NCI-H2227 treated with DMSO at 0.1 percent for 48 hours (cell line): ENCODE measurements at places on chromosomes 1 and 21.

- DNase-seq, result no peak
These were observed 126.0 kb downstream of the AK5 start for GRCh38 chr1:77407738-77408375.

DNA sequence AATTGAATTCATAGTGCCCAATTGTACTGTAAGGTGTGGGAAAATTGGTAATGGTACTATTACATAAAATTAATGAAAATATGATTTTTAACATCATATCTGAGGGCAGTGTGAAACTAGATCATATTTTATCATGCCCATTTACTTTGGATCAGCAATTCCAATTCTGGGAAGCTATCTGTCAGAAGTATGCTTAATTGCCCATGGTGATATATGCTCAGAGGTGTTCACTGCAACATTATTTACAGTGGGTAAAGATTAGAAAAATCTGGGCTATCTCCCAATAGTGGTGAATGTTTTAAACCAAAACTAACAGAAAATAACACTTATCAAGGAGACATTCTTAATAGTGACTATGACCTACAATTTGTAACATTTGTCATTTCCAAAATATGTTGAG is 1260.0 kb downstream of the BRINP3 start:
- DNase-seq, result no peak

- no peak for DNase-seq
These were observed 87.1 kb downstream of the ENAH start for GRCh38 chr1:225565847-225566246.

DNA sequence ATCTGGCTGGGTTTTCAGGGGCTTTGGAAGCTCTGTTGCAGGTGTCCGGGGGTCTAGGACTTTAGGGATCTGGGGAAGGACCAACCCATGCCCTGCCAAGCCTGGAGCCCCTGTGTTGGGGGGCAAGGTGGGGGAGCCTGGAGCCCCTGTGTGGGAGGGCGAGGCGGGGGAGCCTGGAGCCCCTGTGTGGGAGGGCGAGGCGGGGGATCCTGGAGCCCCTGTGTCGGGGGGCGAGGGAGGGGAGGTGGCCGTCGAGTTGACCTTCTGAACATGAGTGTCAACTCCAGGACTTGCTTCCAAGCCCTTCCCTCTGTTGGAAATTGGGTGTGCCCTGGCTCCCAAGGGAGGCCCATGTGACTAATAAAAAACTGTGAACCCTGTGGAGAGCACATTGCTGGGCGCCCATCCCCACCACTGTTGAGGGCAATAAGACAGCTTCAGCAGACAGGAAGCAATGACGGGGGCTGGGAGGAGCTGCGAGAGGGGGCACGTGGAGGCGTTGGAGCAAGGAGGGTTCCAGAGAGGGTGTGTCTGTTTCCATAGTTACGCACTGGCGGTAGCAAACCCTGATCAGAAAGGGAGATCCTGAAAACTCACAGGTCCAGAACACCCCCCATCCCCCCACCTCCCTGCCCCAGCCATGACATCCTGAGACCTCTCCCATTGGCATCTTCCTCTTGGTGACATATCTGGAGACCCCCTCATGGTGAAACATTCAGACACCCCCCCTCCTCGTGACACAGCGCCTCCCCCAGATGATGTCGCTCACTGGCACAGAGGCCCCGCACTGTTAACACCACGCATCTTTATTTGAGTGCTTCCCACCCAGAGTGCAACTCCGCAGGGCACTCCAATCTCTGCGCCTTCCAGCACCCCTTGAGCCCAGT is 8.4 kb downstream of the MYBPH start:
- DNase-seq, result no peak

GRCh38 chr1:161192476-161193465 is 6.1 kb downstream of the ADAMTS4 start:
- peak; percentile 69 for DNase-seq

DNA sequence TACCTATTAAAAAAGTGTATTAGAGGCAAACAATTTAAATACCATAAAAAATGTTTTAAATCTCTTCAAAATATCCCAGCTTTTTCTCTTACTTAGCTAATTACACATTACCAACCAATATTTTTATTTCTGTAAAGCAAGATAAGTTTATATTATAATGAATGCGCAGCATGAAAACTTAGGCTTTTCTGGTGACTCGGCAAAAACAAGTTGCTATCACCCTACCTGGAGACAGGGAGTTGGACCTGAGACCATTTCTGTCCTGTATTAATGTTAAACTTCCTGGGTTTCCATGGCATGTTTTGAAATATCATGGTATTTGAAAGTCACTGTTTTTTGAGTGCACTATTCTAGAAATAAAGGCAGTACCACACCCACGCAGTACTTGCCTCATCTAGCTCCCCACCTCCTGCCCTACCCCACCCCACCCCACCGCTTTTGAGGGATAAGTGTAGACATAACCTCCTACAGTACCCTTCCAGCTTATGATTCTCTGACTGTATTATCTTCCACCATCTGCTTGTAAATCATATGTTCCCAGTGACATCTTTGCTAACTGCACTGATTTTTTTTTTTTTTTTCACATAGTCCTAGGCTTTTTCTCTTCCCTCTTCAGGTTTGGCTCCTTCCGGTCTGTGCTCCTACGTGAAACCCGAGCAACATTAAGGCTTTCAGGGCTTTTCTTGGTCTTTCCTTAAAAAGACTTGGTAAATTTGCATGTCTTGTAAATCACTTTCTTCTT is 77.5 kb downstream of the PHTF1 start:
- DNase-seq, result no peak

DNA sequence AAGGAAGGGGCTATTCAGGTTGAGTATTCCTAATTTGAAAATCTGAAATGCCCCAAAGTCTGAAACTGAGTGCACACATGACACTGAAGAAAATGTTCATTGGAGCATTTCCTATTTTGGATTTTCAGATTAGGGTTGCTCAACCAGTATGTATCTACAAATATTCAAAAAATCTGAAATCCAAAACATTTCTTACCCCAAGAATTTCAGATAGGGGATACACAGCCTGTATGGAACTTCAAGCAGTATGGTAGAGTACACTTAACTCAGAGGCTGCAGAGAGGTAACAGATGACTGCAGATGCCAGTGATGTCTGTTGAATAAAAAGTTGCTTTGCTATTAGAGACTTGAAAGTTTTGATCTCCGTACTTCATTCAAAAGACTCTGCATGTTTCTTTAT is 19.0 kb downstream of the YTHDF2 start:
- DNase-seq, result no peak

- no peak for DNase-seq
These were observed 23.1 kb downstream of the DYRK3 start for GRCh38 chr1:206658264-206658980.

GRCh38 chr1:244226435-244226834 is 175.4 kb downstream of the ZBTB18 start:
- no peak for DNase-seq

DNA sequence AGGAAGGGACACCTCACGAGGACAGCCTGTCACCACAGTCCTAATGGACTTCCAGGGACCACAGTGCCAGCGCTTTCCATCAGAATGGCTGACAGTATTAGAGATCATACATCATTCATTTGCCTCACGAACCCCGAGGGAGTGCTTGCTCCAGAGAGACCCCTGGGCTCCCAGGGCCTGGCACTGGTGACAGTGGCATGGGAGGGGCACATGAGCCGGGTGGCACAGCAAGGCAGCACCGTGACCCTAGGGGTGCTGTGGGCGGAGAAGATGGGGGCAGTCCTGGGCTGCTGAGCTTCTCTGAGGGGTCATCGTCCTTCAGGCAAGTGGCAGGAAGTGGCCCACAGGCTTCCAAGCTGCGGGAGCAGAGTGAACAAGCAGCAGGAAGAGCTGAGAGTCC is 16.4 kb upstream of the TSPEAR start:
- DNase-seq, result no peak

DNA sequence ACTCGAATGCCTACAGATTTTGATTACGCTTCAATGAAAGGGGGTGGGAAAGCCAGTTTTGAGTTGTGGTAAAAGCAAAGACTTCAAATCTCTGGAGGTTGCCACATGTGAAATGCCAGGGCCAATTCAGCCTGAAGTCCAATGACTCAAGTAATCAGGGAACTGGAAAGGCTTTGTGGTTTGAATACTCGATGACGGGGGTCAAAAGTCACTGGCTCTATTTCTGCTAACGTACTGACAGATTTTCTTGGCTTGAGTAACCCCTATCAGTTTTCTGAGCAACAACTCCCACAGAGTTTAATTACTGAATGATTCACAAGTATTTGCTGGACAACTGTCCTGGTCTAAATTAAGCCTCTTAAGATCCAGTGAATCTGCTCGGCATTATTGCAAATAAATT is 152.2 kb downstream of the SIPA1L2 start:
- no peak for DNase-seq

DNA sequence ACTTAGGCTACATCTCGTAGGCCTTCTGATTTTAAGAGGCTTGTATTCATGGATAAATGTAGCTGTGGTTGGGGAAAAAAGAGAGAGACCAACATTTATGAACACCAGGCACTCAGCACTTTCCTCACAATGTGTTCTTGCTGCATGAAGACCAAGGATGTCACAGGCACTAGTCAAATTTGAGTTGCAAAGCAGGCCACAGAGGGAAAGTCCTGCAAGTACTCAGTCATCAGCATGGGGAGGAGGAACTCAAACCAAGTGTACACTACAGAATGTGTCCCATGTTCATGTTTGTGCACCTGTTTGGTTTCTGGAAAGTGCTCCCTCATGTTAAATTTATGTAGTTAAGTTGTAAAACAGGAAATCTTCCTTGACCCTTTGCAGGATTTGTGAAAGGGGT is 8.7 kb upstream of the MAP3K7CL start:
- DNase-seq, result no peak

DNA sequence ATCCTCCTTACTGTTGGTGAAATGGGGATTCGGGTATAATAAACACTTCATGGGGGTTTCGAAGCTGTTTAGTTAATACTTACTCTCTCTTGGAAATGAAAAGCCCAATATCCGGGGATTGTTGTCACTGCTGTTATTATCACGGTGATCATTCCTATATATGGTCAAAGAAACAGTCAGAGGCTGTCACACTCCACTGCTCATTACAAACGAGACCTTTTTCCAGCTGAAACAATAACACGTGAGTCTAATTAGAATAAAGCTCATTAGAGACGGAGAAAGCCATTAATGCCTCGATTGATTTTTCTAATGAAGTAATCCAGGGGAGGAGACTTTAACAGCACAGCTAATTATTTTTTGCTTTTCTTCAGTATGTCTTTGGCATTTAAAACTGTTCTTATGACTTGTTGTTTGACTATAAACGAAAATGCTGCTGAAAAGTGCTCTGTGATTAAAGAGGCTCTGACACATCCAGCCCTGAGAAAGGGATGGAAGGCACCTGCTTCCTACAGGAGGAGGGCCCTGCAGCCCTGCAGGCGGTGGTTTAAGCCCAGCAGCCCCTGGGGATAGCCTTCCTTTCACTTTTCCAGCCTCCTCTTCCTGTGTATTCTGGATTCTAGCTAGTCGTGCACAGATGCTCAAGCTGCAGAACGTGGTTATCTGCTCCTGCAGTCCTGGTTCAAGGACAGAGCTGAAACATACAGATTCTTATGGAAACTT is 143.6 kb downstream of the EDEM3 start:
- DNase-seq, result no peak
